ENCODE measurements at places on chromosomes 1 and 21.

GRCh38 chr1:231357187-231357772, 19.2 kb downstream of the SPRTN start:
- no peak for DNase-seq

DNA sequence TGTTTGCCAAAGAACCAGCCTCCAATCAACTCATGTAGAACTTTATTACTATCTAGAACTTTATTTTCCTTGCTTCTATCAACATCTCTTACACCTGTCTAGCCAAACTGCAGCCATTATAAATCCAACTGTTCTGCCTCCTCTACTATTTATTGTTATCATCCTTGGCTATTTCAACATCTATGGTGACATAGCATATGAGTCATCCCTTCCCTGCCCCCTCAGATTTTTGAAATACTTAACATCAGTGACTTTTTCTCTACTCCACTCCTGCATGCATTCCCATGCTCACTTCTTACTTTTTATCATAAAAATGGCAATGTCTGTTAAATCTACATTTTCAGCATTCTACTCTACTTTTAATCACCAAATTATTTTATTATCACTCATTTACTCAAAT, 544.9 kb upstream of the NEGR1 start:
- DNase-seq = peak; percentile 19

GRCh38 chr1:159554261-159554660, 18.5 kb upstream of the OR10J5 start:
- DNase-seq = no peak

GRCh38 chr21:30942192-30942591, 60.8 kb upstream of the KRTAP11-1 start:
- DNase-seq = no peak

GRCh38 chr21:34553151-34553952, 41.3 kb upstream of the KCNE1 start:
- peak; percentile 37 for DNase-seq

DNA sequence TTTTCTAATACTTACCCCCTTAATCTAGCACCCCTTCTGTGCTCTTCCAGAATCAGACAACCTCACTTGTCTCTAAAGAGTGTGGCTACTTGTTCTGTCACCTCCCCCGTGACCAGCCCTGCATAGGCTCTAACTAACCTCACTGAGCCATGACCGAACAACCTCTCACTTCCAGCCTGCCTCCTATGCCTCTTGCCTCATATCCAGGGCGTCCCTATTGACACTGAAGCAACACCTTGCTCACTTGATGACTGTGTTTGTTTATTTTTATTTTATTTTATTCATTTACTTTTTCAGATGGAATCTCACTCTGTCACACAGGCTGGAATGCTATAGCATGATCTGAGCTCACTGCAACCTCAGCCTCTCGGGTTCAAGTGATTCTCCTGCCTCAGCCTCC, 235.1 kb upstream of the B3GALT2 start:
- DNase-seq = no peak

DNA sequence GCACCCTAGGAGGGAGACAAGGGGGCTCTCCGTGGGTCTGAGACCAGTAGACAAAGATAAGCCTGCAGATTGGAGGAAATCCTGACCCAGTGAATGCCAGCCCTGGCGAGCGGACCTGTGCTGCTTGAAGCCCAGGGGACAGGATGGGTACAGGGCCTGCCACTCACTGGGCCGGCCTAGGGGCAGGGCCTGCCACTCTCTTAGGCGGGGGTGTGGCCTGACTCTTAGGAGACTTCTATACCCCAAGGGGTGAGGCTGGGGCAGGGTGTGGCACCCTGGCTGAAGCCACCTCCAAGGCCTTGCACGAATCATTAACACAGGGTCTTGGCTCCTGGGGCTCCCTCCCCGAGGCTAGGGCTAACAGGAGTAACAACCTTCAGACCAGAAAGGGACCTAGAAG, 30.7 kb downstream of the TRIM62 start:
- no peak for DNase-seq

DNA sequence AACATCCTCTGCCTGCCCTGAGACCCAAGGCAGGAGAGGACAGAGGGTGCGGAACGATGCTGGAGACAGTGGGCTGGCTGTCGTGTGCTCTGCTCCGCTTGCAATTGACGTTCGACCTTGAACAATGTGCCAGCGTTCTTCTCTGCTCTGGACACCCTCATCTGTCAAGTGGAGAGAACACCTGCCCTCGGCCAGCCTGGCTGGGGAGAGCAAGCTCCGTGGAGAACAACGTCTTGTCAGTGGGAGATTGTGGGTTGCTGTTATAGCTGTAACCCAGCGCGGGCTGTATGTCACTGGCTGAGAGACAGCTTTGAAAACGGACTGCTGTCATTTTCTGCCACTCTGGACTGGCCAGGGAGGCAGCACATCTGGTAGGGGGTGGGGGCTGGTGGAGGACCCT, 14.7 kb downstream of the KIAA1614 start:
- no peak for DNase-seq

DNA sequence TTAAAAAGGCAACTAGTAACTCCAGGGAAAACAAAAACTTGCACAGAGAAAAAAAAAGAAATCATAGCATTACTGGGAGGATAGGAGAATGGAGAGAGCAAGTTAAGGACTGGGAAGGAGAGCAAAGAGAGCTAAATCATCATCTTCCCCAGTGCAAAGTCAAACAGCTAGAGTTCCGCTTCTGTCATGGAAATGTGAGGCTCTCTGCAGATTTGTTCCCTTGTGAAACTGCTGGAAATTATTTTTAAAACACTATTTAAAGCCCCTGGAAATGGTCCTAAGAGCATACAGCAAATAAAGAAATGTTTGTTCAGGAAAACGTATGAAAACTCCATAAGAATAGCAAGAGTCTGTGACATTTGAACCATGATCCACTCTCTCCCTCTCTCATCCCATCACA, 64.6 kb downstream of the CAMK2N1 start:
- DNase-seq = no peak

GRCh38 chr1:211574705-211575104, 4.3 kb downstream of the SLC30A1 start:
- DNase-seq = no peak

- no peak for DNase-seq
Measured at GRCh38 chr1:89547563-89548116, 23.0 kb downstream of the LRRC8B start.

DNA sequence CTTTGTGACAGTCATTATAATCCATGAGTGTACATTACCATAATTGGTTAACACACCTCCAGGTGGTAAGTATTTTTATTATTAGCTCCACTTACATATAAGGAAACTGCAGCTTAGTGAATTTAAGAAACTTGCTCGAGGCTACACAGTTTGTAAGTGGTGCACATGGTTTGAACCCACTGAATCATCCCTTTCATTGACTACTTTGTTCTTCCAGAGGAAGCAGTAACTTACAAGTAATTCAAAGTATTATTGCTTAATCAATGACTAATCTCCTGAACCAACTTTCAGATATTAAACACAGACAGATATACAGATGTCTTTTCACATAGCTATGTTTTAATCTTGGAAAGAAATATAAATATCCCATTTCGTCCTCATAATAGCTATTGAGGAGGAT, 18.7 kb upstream of the CLDN8 start:
- no peak for DNase-seq

- DNase-seq = no peak
Measured at GRCh38 chr1:12620931-12621330, 2.9 kb upstream of the DHRS3 start.

DNA sequence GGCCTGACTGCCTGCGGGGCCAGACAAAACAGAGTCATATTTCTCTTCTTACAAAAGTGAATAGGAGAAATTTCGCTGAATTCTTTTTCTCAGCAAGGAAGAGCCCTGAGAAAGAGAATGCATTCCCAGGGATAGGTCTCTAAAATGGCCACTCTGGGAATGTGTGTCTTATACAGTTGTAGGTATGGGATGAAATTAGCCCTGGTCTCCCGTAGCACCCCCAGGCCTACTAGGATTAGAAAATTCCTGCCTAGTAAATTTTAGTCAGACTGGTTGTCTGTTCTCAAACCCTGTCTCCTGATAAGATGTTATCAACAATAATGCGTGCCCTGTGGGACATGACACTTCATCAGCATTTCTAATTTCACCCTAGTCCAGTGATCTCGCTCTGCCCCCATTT, 920.1 kb downstream of the LTN1 start:
- DNase-seq = no peak

DNA sequence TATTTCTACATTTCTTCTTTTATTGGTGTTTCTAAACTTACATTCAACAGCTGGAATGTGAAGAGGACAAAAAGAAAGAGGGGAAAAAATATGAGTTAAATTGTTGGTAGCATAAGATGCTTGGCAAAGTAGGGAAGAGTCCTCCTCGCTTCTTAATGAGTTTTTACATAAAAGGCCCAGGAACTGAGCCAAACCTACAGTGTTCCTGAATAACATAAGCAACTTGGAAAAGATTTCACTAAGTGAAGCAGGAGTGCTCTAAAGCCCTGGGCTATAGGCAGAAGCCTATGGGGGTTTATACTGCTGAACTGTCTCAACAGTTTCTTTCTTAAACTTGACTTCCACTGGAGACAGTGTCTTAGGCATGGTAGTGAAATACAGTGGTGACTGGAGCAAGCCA, 115.0 kb upstream of the USP25 start:
- DNase-seq = no peak

- DNase-seq = peak; percentile 82
Measured at GRCh38 chr1:32247983-32248889, 1.2 kb downstream of the FAM167B start.

DNA sequence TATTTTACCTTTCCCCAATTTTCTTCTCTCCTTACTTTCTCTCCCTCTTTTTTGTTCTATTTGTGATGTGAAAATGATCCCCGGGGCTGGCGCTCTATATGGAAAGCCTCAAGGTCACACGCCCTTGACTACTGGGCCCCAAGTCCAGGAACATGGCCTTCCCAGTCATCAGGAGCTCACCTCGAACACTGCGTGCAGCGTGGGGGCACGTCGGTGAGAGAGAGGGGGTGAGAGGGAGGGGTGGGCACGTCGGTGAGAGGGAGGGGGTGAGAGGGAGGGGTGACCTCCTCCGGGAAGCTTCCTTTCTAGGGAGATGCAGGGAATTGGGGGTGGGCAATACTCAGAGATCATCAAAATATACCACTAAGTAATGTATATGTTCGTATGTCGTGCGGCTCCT, 94.6 kb upstream of the TMPRSS2 start:
- no peak for DNase-seq

- DNase-seq = no peak
Measured at GRCh38 chr1:1286313-1287261, 6.4 kb downstream of the SCNN1D start.

- no peak for DNase-seq
Measured at GRCh38 chr21:15240848-15241247, 176.0 kb upstream of the NRIP1 start.

DNA sequence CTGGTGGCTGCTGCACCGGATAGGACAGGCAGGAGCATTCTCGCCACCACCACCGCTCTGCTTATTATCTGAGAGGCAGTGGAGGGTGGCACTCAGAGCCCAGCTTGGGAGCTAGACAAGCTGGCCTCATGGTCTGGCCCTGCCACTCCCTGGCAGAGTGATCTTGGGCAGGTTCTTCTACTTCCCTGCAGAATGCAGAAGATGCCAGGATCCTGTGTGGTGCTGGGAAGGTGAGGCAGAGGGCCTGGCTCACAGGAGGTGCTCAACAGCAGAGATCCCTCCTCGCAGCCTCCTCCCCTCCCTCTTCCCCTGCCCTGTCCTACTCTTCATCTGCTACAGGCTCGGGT, 60.4 kb downstream of the ARHGEF10L start:
- DNase-seq = no peak

DNA sequence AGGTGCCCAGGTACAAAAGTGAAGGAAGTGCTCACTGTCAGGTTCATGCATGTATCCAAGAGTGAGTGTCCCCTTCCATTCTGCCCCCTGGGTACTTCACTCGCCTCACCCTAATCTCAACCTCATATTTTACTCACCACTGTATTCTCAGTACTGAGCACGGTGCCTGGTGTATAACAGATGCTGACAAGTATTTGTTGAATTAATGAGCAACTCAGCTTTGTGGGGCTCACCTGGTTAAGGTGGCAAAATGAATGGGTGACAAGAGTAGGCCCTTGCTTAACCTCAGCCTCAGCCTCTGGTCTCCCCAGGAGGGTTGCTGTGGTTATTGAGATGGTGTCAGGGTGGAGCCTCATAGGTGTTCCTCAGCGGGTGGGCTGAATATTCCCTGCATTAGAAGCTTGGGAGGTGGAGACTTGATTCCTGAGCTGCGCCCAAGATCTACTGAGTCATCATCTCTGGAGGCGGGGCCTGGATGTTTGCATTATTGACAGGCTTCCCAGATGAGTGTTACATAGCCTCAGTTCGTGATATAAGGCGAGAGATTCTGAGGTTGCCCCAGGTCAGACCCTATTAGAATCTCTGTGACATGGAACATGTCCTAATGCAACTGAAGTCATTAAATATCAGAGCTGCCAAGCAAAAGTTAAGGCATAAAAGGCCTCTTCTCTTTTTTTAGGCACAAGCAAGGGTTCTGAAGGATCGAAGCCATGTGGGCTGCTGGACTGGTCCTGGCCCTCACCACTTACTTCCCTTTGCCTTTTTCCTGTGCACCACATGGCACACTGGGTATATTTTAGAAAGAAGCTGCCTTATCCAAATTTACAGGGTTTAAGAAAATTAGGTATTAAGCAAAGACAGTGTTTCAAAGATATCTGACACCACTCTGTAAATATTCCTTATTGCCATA, 39.2 kb downstream of the SYT6 start:
- peak; percentile 31 for DNase-seq

- no peak for DNase-seq
Measured at GRCh38 chr1:118958937-118959631, 29.1 kb downstream of the TBX15 start.

DNA sequence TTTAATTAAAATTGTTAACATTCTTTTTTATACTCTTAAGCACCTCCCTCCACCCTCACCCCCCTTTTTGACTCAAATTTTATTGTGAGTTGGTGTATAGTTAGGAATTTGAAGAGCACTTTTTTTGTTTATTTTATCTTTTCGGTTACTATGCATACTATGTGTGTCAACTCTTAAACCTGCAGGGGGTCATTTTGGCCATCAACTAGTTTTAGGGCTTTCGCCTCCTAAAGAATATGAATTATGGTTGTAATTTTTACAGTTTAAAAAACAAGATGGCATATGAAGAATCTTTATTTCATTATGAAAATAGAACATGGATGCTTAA, 9.7 kb downstream of the BACH1 start:
- DNase-seq = no peak

All from urothelium cell line (cell line).